ENCODE measurements at places on chromosomes 7 and 10. TPM values are rescaled to one million over a fixed set of nuclear protein-coding genes. Genes with fewer than 3 reads are reported as not detected.

GRCh38 chr10:48296576-48297098 lies 9.8 kb upstream of the MAPK8 start:
- no peak overlapping the region for H3K27ac ChIP-seq
- DNase-seq, result no peak
- H3K36me3 ChIP-seq, result no peaks in the 10 kb centered on the region
- no peak overlapping the region for H3K4me3 ChIP-seq
- no peaks in the 10 kb centered on the region for H3K27me3 ChIP-seq

DNA sequence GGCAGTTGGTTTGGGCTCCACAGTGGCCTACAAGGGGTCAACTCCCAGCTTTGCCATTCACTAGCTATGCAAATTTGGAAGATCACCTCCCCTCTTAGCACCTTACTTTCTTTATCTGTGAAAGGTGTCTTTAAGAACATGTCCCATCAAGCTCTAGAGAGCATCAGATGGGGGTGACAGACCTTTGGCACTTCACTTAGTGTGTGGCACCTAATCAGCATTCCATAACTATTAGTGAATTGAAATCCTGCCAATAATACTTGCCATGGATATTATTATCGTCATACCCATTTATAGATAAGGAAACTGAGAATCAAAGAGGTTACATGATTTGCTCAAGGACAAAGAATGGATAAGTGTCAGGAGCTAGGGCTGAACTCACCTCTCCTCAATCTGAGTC lies 51.9 kb downstream of the PLPP4 start:
- DNase-seq, result no peak
- no peak overlapping the region for H3K4me3 ChIP-seq
- H3K36me3 ChIP-seq, result no peaks in the 10 kb centered on the region
- H3K27me3 ChIP-seq, result no peaks in the 10 kb centered on the region
- no peaks in the 10 kb centered on the region for H3K4me1 ChIP-seq

GRCh38 chr10:6328699-6329423 lies 126.1 kb downstream of the PFKFB3 start:
- no peak overlapping the region for H3K4me3 ChIP-seq
- DNase-seq, result no peak
- no peaks in the 10 kb centered on the region for H3K36me3 ChIP-seq
- no peaks in the 10 kb centered on the region for H3K27me3 ChIP-seq
- H3K27ac ChIP-seq, result no peak overlapping the region
- H3K4me1 ChIP-seq, result no peaks in the 10 kb centered on the region

GRCh38 chr10:2214805-2215204 lies 477.5 kb upstream of the ADARB2 start:
- H3K4me1 ChIP-seq, result no peaks in the 10 kb centered on the region
- H3K36me3 ChIP-seq, result no peaks in the 10 kb centered on the region

DNA sequence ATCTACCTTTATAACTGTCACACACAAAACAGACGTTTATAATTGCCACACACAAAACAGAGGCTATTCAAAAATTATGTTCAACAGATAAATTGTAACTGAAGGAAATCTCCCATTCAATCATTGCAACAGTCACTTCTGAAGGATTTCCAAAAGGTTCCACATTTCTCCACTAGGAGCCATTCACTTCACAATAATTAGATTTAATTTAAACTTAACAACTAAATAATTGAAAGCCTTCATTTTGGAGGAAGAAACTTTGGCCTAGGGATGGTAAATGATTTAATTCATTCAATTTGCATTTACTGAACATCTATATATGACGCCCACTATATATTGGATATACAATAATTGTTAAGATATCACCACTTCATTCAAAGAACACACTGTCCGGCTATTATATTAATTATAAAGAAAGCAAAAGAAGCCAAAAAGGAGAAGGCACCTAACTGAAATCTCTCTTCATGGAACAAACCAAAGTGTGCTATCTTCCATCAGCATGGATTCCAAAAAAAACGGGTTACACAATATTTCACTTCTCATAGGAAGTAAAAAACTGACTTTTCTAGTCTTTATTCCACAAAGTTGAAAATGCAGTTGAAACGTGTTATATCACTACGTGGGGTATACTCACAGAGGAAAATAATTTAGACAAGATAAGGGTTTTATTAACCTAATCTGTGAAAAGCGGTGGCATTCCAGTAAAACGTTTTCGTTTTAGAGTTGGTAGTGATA lies 1.7 kb downstream of the ATAD1 start:
- no peaks in the 10 kb centered on the region for H3K27me3 ChIP-seq
- peak overlapping the region; percentile 75 for H3K4me3 ChIP-seq
- peaks cover 33% of the 10 kb centered on the region for H3K4me1 ChIP-seq
- peaks cover 3% of the 10 kb centered on the region for H3K36me3 ChIP-seq
- no peak for DNase-seq
- no peak overlapping the region for H3K27ac ChIP-seq

- no peaks in the 10 kb centered on the region for H3K36me3 ChIP-seq
- no peaks in the 10 kb centered on the region for H3K27me3 ChIP-seq
- H3K27ac ChIP-seq, result no peak overlapping the region
- no peak for DNase-seq
Observed at GRCh38 chr10:63375859-63376258, 89.9 kb downstream of the JMJD1C start.

The CCL26 gene
- polyA plus RNA-seq, result not detected

The MRC1 gene
- polyA plus RNA-seq, result not detected

The RSU1 gene
- 102 TPM for polyA plus RNA-seq
